Activated T-cell treated with anti-CD3 and anti-CD28 coated beads for 4 hours (primary cell): ENCODE measurements at places on chromosomes 5 and 9.

DNA sequence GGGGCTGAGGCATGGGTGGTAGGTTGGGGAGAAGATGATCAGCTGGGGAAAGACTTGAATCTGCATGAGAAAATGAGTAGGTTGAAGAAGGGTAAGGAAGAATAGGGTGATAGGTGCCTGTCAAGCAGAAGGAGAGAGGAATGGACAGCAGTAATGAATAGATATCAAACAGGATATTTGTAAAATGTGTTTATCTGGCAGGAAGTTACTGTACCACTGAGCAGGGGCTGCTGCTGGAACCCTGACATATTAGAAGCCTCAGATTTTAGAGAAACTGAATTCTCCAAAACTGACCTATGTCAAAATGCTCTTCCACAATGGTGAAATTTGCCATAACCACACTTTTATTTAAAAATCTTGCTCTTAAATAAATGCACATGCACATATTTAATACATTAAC, 41.0 kb downstream of the CCDC192 start:
- DNase-seq, result no peak

- peak; percentile 29 for DNase-seq
Measured at GRCh38 chr9:129336601-129337331, 158.7 kb upstream of the IER5L start.

- DNase-seq, result peak; percentile 49
Measured at GRCh38 chr5:168679515-168679920, 100.3 kb upstream of the PANK3 start.

GRCh38 chr5:132628814-132629213, 29.2 kb upstream of the IL13 start:
- no peak for DNase-seq

GRCh38 chr5:150347451-150347850, 10.0 kb upstream of the TCOF1 start:
- DNase-seq, result no peak

DNA sequence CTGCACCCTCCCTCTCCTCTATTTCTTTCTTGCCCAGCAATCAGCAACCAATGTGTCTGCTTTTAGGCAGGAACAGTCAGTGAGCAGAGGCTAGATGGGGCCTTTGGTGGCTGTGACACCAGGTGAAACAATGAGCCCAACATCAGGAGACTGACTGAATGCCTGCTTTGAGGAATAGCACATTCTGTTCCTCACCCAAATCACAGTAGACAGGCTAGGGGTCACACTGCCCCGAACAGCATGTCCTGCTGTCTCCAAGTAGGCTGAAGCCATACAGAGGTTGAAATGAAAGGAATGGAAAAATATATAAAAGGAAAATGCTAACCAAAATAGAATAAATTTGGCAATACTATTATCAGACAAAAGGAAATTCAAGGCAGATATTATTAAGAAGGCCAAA, 122.5 kb upstream of the GDNF start:
- no peak for DNase-seq

DNA sequence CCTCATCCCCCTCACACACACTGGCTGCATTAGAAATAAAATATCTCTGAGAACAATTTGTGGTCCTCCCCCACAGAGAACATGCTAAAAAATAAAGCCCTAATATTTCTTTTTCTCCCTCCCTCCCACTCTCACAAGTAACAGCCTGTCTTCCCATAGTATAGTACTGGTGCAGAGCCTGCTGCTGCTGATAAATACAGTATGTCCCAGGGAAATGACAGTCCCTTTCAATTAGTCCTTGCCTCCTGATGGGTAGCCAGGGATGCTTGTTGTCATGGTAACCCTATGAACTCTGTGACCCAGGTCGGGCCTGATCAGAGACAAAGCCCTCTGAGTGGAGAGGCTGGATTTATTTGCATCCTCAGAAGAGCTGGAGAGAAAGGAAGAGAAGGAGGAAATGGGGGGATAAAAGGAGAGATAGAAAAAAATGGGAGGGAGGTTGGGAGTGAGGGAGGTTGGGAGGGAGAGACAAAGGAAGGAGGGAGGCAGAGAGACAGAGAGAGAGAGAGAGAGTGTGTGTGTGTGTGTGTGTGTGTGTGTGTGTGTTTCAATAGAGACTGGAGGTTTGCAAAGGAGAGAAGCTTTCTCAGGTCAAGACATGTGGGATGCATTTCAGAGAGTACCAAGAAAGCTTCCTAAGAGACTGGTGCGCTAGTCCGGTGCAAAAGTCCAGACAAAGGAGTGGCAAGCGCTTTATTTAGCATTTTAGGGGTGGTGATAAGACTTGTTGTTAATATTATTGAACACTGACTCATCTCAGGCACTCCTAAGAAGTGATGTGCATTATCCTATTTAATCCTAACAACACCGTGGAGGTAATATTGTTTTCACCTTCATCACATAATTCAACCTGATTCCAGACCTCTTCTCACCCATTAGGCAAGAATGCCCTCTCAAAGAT, 260.8 kb downstream of the FAM114A2 start:
- no peak for DNase-seq

DNA sequence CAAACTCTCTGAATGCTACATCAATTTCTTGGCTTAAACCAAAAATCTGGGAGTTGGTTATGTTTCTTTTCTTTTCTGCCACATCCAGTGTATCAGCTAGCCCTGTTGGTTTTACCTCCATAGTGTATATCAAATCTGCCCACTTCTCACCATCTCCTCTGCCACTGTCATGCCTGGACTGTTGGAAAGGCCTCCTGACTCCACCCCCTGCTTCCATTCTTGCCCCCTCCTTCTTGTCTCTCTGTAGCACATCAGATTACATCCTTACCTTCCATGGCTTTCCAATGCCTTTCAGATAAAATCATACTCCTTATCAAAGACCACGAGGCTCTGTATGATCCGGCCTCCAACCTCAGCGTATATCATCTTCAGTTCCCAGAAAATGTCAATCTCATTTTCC, 35.4 kb downstream of the STXBP1 start:
- no peak for DNase-seq

DNA sequence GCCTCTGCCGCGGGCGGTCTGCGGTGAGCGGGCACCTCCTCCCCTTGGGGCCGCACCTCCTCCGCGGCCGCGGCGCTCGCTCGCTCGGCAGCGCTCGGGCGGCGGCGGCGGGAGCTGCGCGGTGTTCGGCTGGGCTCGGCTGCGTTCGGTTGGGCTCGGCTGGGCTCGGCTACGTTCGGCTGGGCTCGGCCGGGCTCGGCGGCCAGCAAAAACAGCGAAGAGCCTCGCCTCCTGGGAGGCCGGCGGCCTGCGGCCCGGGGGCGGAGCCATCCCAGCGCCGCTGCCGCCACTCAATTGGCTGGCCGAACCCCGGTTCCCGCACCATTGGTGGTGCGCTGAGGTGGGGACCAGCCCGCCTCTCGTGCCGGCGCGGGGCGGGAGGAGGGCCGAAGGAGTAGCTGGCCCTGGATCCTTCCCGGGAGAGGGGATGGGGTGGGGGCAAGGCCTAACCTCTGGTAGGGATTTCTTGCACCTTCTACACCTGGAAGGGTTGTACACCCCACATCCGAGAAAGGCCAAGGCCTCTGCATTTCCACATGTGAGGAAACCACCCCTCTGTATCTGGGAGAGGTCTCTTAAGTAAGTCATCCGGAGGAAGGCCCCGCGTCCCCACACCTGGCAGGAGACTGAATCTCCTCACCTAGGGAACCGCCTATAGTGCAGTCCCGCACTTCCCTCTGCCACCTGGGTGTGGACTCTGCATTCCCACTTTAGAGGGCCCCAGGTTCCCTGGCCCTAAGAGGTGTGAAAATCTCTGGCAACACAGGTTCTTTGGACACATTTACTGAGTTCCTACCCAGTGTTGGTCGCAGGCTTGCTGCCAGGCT, at the start of gene ENHO:
ENHO (minus strand) TSS at position 20 of the 827 bp plus-strand sequence. CDS start 1,295 bp downstream, outside the sequence.
- peak; percentile 82 for DNase-seq

DNA sequence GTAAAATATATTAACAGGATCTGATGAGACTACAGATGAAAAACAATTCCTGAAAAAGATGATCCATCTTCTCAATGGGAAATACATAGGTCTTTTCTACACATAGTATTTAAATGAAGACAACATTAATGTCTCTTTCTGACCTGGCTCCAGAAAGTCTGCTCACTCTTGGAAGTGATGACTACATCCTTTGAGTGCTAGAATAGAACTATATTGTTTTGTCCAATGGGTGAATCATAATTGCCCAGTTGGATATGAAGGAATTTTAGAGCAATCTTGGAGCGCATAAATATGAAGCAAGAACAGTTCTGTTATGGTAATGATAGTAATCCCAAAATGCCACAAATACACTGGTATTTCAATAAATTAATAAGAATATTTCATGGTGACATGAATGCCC, 322.1 kb downstream of the DEPDC1B start:
- no peak for DNase-seq

- peak; percentile 42 for DNase-seq
Measured at GRCh38 chr9:36328798-36329411, 70.7 kb upstream of the GNE start.

DNA sequence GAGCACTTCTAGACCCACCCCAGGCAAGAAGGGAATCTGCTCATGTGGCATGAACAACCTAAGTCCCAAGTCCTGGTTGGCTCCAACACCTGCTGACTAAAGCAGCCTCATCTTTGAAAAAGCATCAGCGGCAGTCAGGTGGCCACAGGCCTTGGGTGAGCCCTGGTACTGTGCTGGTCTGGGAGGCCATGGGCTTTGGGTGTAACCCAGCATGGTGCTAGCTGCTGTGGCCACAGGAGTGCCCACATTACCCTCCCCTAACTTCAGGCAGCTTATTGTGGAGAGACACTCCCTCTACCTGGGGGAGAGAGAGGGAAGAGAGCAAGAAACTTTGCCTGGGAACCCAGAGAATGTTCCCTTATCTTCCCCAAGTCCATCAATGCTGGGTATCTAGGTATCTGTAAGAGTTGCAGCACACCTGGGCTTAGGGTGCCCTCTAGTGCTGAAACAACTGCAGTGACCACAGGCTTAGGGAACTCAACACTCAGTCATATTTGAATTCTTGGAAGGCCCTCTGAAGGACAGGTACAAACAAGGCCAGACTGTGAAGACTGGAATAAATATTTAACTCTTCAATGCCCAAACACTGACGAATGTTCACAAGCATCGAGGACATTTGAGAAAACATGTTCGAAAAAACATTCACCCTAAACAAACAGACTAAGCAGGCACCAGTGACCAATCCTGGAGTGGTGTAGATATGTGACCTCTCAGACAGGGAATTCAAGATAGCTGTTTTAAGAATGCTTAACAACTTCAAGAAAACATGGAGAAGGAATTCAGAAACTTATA, 69.9 kb upstream of the OR2K2 start:
- DNase-seq, result no peak

GRCh38 chr9:108761655-108762347, 94.0 kb downstream of the ACTL7B start:
- no peak for DNase-seq
